Activated CD4-positive, alpha-beta T cell treated with anti-CD3 and anti-CD28 coated beads for 48 hours (primary cell): ENCODE measurements at places on chromosomes 16 and 17.
A peak's percentile ranks its signal among the peaks of the same experiment; 100 is the strongest.

- DNase-seq: peak; percentile 56
Observed at GRCh38 chr17:77472468-77473310, 331.9 kb downstream of the SEC14L1 start.

GRCh38 chr17:59766491-59766890 lies 59.0 kb downstream of the VMP1 start:
- DNase-seq: no peak

DNA sequence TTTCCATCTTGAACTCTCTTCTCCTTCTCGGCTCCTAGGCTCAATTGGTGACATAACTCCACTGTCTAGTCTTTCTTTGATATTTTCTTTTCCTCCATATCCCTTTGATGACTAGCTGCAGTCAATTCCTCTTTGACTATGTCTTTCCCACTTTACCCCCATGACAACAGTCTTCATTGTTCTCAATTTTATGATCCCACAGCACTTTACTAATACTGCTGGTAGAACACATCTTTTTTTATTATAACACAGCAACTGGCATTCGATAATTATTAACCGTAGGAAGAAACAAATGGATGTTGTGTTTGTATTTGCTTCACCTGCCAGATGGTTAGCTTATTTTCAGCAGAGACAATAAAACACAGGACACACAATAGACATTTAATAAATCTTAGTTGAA lies 1.3 kb downstream of the KRTAP3-3 start:
- no peak for DNase-seq

DNA sequence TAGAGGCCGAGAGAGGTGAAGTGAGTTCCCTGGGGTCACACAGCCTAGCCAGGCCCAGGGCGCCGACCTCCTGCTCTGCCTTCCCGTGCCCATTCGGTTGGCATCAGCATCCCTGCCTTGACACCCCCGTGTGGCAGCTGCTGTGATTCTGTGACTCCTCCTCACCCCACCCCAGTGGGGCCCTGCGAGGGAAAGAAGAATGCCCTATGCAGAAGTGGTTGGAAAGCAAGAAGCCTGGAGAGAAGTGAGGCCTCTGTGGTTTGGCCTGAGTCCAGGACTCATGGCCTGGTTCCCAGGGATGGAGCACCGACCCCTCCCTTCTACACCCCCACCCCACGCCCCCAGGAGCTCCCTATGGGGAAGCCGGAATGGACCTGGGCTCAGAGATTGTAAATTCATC lies 296.2 kb downstream of the SEC14L1 start:
- no peak for DNase-seq

GRCh38 chr17:76866774-76867577 lies 1.2 kb upstream of the MGAT5B start:
- DNase-seq: no peak

DNA sequence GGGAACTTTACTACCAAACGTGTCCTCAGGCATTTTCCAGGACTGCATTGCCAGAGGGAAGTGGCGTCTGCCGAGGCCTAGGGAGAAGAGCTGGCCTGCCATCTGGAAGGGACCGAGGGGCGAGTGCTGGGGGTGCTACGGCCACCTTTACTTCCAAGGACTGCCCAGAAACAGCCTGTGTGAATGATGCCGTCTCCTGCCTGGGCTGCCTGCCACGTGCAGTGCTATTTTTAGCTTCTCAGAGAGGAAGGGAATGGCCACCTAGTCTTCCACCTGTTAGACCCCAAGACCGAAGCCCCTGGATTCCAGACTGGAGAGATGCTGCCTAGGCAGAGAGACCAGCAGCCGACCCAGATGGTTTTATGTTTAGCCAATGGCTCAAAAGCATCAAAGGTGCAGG lies 57.2 kb downstream of the VAC14 start:
- no peak for DNase-seq

GRCh38 chr17:14605267-14605599 lies 304.4 kb downstream of the HS3ST3B1 start:
- no peak for DNase-seq

DNA sequence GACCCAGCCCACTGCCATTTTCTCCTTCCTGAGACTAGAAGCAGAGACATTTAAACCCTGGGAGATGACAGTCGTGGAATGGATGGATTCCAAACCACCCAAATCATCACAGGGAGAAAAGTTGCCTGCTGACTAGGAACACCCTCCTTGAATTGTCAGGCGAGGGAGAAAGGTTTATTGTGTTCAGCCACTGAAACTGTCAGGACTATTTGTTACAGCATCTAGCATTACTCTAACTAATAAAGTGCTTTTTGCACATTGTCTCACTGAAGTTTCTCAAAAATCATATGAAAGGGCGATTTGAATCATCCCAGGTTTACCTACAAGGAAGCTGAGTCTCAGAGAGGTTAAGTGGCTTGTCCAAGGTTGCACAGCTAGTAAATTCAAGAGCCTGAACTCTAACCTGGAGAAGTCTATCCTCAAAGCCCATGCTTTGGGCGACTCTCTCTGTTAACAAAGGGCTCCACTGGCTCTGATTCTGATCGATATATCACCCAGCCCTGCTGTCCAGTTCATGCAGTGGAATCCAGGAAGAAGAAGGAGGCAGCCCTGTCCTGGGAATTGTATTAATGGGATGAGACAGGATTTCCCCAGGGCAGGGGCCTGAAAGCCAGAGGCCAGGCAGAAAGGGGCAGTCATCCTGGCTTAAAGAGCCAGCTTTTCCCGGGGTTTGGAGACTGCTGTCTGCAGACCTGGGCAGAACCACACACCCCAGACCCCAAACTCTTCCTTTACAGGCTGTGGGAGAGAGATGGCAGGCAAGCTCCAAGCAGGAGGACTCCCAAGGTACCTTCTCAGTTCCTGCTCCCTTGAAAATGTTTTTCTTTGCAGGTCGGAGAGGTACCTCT lies 37.5 kb downstream of the IRX3 start:
- no peak for DNase-seq

DNA sequence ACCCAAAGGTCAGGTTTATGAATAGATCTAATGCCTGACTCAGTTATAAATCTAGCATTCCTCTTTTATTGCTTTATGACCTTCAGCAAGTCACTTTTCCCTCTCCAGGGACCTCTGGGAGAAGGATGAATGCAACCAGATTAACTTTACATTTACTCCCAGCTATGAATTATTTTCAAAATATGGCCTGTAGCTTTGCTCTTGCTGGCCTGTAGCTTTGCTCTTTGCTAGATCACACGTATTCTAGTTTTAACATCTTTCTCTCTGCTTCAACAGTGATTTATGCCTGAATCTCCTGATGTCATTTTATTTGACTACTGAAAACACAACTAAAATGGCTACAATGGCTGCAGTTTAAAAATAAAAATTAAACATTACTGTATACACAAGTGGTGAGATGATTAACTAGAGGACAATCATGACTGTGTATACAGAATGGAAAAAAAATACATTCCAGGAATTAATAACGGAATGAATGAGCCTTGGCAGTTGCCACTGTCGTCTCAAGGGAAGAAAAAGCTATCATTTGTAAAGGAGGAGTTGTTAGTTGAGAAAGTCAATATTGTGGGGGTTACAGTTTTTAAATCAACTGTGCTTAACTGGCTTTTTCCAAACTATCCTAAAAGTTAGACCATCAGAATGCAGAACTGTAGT lies 434.5 kb upstream of the GOT2 start:
- DNase-seq: no peak

DNA sequence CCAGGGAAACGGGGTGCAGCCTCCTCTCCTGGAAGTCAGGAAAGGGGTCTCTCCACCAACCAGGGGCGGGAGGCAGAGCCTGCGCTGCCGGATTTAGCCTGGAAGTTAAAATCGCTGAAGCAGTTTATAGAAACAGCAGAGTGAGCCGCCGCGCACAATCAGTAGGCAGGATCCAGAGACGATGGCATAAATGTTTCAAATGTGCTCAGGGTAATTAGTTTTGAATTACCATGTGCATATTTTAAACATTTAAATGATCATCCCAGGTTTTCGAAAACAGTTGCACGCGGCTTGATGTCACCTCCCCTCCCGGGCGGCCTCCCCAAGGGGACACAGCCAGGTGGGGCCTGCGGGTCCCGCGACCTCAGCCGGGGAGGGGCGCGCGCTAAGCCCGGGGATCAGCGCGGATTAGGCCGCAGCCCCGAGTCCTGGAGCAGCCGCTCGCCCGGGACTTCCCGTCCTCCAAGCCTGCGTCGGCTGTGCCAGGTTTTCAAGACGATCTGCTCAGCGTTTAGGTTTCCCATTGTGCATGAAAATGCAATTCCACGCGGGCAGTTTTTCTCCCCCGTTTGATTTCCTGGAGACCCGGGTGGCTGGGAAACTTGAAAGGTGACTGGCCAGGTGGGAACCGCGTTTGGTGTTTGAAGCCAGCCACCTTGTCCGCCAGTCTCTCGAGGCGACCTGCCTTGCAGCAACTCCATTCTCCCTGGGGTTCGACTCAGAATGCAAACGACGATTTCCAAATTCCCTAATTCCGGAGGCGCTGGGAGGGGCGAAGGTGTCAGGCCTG lies 78.3 kb downstream of the RPA1 start:
- peak; percentile 18 for DNase-seq

DNA sequence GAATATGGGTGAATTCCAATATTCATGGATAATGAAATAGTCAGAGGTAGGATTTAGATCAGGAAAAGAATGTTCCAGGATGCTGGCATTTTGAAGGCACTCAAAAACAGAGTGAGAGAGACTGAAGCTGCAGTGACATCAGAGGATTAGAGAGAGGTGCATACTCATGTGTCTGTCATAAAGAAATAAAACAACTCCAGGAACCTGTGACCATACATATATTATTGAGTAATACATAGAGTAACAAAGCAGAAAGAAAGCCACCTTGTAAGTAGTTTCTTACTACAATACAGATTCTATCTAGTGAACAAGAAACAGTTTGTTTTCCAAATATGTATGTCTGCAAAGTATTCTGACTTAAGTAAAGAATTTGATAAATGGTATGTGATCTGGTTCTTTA lies 62.3 kb upstream of the PHOSPHO1 start:
- no peak for DNase-seq

DNA sequence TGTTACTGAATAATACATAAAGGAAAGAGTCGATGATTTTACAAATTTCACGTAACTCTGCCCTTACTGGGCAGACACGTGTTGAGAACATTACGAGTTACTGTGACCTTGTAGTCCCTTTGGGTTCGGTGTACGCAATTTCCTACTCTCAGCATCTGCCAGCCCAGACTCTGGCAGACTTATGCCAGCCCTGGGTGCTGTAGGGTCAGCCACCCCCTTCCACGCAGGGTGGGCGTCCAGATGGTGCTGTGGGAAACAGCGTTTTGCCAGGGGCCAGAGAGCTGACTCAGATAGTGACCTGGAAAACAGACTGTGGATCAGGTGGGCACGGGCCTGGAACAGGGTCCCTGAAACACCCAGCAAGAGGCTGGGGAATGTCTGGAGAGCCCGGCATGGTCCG lies 148.9 kb downstream of the RPTOR start:
- no peak for DNase-seq

DNA sequence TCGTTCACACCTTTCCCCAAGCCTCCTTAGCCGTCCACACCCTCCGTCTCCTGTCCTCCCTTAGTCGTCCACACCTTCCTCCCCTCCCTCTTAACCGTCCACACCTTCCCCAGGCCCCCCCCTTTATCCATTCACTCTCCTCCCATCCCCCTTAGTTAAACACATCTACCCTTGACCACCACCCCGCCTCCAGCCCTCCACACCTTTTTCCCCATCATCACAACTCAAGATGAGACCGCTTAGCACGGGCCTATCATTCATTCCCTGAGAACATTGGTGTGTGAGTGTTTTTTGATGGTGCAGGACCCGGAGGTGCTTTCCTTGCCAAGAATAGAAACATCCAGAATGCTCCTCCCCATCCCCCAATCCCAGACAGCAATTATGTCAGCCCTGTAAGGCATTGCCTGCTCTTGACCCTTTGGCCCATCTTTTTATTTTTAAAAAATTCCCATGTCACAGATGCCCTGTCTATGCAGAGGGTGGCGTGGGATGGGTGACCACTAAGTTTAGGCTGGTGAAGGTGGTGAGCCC lies 1.4 kb downstream of the TENT4B start:
- peak; percentile 15 for DNase-seq

- DNase-seq: no peak
Observed at GRCh38 chr17:74599023-74599399, 6.9 kb upstream of the CD300LD start.

GRCh38 chr16:24845726-24846547 lies at the start of gene SLC5A11:
SLC5A11 (plus strand) TSS chr16:24845963; CDS start chr16:24858644, 12,681 bp downstream.
- no peak for DNase-seq

DNA sequence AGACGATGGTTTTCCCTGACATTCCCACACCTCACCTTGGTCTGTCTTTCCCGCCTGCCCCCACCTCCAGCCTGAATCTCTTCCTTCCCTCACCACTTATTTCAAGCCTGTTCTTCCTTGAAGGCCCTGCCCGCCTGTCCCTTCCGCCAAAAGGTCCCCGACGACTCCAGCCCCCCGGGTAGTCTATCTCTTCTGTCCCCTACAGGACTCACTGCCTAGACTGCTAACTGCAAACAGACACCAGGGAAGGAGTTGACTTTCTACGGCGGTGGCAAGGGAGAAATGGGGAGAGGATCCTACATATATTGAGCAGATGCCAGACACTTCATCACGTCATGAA lies 53.7 kb downstream of the NT5M start:
- DNase-seq: no peak

DNA sequence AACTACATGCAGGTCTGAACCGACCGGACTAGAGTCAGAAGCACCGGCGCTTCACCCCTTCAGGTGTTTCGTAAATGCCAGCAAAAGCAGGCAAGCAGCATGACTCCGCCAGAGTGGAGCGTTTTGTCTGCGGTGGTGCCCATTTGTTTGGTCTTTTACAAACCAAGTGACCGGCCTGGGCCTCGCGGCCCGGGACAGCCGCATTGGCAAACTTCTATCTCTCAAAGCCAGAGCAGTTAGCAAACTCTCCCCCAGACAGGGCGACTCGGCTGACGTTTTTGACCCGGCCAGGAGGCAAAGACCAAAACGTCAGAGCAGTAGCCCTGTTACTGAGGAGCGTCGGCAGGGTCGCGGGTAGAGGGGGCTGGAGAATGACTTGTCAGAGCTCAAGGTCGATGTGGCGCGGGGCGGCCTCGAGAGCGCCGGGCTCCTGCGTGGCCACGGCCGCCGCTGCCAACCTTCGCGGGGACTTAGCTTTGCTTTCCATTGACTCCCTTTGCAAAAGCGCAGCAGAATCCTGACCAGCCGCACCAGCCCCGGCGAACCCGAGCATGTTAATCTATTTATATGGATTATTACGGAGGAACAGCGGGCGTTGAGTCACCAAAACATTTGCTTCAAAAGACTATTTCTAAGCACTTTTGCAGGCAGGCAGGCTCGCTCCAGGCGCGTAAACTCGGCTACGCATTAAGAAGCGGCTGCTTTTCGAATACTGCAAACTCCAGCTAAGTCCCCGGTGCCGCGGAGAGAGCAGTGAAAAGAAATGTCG lies 763 bp upstream of the SOX9 start:
- peak; percentile 20 for DNase-seq

DNA sequence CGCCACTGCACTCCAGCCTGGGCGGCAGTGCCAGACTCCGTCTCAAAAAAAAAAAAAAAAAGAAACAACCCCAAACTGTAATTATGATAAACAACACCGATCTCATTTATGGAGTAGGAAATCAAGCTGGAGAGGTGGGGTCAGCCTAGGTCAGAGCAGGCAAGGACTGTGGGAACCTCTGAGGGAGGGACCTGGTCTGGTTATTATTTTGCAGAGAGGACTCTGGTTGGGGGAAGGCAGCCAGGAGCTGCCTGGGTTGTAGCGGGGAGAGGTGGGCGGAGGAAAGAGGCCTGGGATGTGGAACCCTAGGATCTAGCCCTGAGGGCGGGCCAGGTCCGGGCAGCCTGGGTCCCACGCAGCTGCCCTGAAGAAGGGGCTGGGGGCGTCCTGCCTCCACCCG lies 10.9 kb upstream of the HS3ST6 start:
- peak; percentile 31 for DNase-seq

- DNase-seq: no peak
Observed at GRCh38 chr17:4005296-4006164, 41.3 kb upstream of the ATP2A3 start.

- no peak for DNase-seq
Observed at GRCh38 chr16:66522816-66523590, 26.9 kb downstream of the TK2 start.
